ENCODE measurements at places on chromosomes 13 and 19. TPM values are rescaled to one million over a fixed set of nuclear protein-coding genes. Genes with fewer than 3 reads are reported as not detected.

DNA sequence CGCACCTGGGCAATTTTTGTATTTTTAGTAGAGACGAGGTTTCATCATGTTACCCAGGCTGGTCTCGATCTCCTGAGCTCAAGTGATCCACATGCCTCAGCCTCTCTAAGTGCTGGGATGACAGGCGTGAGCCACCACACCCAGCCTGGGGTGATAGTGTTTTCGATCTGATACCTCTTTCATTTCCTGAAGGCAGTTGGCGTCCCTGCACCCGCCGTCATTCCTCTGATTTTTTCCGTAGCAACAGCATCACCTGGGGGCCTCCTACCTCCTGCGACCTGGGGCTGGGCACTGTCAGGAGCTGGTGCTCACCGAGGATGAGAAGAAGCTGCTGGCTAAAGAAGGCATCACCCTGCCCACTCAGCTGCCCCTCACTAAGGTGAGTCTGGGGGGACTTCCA lies 10.8 kb downstream of the CREB3L3 start:
- no peak for DNase-seq

DNA sequence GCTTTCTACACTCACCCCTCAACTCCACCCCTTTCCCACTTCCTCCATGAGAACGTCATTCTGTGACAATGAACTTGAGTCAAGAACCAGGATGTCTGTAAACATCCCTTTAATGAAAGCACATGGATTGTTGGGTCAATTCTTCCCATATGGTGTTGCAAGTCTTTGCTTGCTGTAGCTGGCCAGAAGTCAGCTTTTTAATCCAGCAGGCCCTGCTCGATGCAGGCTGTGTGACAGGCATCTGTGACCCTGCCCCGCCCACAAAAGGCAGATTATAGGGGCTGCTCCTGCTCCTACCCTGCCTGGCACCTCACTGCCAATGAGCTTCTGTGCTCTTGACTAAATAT lies 78.0 kb downstream of the STARD13 start:
- no peak for DNase-seq

GRCh38 chr13:26423629-26424028 lies 133.9 kb upstream of the WASF3 start:
- DNase-seq, result no peak

DNA sequence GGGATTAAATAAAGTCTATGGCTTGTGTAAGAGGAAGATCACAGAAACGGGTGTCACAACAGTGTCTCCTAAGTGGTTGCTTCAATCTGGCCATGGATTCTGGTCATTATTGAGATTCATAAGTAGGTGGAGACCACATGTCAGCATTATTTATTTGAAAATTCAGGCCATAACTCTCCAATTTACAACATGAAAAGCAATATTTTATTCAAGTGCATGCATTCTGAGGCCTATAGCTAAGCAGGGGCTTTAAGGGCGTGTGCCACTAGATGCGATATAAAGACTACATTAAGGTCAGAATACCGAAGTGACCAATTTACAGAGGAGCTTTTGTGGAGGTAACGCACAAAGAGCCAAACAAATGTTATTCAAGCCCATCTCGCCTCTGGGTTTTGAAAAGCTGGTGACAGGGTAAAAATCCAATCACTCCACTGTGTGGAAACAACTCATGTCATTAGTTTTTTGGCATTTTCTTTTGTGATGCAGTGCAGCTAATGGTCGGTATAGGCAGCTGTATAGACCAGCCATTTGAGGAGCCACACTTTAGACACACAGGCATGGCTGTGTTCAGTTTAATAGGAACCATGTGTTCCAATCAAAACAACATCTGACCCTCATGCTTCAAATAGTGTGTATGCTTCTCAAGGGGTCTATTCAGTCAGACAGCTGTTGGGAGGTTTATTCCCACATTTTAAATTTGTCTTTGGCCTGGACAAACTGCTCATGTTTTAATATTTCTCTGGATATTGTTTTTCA lies 123.7 kb downstream of the KL start:
- no peak for DNase-seq

GRCh38 chr13:49272296-49272695 lies 24.6 kb downstream of the CDADC1 start:
- DNase-seq, result no peak

DNA sequence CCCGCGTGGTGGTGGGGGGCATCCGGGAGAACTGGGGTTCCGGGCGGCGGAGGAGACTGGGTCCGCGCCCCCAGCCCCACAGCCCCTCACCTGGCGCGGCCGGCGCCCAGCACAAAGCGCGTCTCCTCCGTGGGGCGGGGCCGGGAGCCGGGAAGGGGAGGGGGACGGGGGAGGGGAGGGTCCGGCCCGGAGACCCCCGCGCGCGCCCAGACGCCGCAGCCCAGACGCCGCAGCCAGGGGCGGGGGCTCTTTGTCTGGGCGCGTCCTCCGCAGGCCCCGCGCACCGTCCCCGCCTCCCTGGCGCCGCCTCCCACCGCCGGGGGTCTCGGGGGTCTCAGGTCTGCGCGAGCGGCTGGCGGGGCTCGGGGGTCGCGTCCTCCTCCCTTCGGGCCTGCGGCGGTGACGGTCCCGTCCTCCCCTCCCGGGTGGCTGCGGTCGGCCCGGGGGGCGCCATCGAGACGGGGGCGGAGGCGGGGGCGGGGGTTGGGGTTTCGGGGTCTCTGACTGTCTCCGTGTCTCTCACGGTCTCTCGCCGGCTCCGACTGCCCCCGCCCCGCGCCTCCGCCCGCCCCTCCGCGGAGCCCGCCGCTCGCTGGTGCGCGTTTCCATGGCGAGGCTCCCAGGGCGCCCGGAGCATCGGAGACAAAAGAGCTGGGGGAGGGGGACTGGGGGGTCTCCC lies at the start of gene PLPPR3:
PLPPR3 (minus strand) TSS at position 131 of the 679 bp plus-strand sequence. CDS start 396 bp downstream, outside the sequence.
- no peak for DNase-seq

DNA sequence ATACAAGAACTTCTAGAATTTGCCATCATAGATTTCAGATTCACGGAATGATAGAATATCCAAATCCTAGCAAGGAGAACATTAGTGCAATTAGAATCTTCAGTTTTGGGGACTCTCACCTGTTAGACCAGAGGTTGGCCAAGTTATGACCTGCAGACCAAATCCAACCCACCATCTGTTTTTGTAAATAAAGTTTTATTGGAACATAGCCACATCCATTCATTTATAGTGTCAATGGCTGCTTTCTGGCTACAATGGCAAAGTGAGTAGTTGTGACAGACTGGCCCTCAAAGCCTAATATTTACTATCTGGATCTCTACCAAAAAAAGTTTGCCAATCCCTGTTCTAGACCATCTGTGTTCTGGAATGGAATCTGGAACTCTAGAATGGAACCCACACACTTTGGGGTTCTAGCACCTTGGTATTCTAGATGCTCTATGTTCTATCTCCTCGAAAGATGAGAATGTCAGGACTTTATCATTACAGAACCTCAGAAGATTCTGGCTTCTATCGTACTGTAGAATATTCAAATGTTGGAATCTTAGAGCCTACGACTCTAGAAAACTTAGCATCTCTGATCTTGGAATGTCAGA lies 2.5 kb downstream of the KPTN start:
- no peak for DNase-seq

- DNase-seq, result no peak
Observed at GRCh38 chr13:49320975-49321374, 73.2 kb downstream of the CDADC1 start.

GRCh38 chr19:56671613-56671994 lies at the start of gene ZNF835:
Gene ZNF835 (minus strand): TSS chr19:56671757. CDS start chr19:56665198, 6,559 bp downstream.
- no peak for DNase-seq

- DNase-seq, result no peak
Observed at GRCh38 chr13:43389573-43389972, 366.2 kb downstream of the DNAJC15 start.

DNA sequence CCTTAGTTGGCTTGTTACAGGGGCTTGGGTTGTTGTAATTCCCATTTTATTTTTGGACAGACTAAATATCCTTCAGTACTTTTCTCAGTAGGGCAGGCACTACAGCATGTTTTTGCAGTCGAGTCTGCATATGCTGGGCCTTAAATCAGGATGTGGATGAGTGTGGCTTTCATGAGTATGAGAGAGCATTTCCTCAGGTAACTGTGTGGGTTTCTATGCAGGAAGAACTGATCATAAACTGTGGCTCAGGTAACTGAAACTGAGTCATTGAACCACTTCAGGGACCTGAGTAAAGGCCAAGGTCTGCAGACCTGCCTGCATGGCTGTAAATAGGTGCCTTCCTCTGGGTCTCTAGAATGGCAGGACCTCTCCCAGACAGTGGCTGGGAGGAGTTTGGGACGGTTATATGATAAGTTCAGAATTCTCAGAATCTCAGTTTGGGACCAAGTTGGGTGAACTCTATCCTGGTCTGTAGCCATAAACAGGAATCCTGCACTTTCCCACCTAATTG lies 112.1 kb downstream of the ZNF737 start:
- DNase-seq, result no peak

Gene PLIN3
- total RNA-seq, result 93.8 TPM

Gene DCLK1
- 36.1 TPM for total RNA-seq

Gene SIRT6
- total RNA-seq, result 65.6 TPM
